Stimulated activated CD8-positive, alpha-beta memory T cell treated with anti-CD3 and anti-CD28 coated beads, Interleukin-2, amount 100 ng/mL, for 1 hour (primary cell): ENCODE measurements at places on chromosomes 3 and 15.

DNA sequence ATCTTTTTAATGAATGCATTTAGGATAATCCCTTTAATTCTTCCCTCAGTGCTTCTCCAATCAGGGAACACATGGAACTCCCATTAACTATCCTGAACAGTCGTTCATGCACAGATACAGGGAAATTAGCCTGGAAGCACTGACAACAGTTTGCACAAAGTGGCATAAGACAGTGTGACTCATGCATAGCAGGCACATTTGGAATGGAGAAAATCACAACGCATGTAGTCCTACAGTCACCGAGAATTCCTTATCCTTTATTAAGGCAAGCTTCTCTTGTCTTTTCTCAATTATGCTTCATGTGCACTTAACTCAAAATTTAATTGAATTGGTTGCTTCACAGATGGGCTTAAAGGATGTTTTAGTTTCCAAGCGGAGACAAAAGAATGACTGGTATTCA is 155.0 kb upstream of the CRBN start:
- DNase-seq = no peak

DNA sequence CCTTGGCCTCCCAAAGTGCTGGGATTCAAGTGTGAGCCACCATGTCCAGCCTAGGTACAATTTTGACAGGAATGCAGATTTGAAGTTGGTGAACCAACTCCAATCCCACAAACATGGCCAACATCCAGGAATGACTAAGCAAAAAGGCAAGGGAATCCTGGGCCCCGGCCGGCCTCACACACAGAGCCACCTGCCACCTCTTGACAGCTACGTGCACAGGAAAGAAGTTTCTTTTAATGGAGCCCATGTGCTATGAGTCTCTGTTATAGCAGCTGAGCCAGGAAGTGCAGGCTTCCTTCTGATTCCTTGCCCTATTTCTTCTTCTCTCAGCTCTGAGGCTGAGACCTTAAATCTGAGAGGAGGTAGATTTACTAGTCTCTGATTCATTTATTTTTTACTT is 8.8 kb downstream of the TMEM40 start:
- no peak for DNase-seq

GRCh38 chr3:195384952-195385351 is 57.9 kb downstream of the ACAP2 start:
- DNase-seq = no peak

GRCh38 chr15:65796610-65797078 is 4.6 kb upstream of the DENND4A start:
- no peak for DNase-seq

DNA sequence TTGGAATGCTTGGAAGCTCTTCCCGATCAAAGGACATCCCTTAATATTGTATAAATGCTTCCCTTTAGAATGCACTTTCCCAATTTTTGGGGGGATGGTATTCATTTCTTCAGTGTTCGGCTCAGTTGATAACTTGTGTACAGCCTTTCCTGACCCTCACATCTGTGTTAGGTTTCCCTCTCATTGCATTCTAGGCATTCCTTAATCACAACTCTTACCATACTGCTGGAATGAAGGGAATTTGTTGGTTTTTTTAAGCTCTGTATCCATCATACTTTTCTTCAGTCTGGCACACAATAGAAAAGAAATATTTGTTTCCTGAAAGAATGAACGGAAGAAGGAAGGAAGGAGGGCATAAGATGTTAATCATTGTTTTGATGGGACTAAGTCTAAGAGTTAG is 119.5 kb downstream of the CHST2 start:
- DNase-seq = no peak

DNA sequence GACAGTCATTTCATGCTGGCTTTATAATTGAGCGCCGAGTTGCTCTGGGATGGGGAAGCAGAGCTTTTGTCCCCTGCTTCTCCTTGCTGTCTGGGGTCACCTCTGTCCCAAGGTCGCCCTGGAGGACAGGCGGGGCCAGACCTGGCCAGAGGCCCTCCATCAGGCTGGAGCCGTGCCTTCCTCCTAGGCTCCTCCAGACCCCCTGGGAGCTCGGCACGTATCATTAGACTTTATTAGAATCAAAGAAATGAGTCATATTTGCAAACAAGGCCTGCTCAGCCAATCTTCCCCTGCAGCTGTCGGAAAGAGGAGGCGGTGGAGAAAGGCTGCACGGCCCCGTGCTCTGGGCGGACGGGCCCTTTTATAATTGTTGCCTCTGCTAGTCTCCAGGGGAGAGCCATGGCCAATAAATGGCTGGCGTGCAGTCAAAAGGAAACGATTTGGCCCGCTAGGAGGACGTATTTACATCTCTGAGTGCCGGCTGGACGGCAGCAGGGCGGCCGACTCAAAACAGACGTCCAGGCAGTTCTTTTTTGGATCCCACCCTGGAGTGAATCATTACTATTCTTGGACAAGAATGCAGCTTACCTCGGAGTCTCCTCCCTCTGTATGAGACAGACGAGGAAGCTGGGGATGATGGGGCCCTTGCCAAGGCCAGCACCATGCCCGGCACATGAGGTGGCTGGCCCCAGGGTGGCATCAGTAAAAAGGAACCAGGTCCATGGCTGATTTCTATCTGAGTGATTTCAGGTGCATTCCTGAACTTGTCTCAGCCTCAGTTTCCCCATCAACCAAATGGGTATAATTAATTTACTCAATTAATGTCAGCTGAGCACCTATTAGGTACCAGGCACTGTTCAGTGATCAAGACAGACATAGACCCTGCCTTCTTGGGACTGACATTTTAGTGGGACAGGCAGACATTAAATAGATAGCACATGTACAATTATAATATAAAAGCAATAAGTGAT is 50.6 kb downstream of the SLC6A6 start:
- DNase-seq = no peak

GRCh38 chr15:66670175-66670574 is 31.9 kb upstream of the SMAD6 start:
- DNase-seq = no peak

DNA sequence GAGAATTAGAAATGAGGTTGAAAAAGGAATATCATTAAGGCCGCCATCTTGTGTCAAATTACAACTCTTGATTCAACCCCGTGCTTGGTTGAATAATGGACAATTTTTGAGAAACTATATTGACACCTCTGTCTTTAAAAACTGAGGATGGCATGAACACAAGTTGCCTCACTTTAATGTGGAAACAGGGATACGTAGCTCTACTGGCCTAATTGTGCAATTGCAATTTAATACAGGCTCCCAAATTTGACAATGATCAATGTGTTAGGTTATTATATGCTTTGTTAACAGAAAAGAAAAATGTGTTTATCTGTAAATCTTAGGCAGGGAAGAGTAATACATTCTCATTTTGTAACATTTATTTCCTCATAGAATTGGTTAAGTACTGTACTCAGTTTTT is 77.1 kb upstream of the MCTP2 start:
- DNase-seq = no peak

DNA sequence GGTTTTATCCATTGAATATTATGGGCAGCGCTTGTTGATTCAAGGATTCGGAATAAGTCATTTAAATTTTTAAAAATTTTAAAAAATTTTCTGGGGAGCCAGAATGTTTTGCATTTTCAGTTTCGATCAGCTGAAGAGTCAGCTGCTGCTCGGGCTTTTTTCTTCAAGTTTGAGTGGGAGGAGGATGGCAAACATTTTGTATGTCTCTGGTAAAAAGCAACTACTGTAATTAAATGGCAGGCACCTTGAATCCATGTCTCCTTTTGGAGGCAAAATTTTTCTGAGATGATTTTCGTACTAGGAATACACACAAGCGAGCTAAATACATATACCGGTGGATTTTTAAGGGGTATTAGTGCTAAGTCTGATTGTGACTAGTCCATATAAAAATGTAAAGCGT is 612 bp downstream of the C3orf38 start:
- no peak for DNase-seq

DNA sequence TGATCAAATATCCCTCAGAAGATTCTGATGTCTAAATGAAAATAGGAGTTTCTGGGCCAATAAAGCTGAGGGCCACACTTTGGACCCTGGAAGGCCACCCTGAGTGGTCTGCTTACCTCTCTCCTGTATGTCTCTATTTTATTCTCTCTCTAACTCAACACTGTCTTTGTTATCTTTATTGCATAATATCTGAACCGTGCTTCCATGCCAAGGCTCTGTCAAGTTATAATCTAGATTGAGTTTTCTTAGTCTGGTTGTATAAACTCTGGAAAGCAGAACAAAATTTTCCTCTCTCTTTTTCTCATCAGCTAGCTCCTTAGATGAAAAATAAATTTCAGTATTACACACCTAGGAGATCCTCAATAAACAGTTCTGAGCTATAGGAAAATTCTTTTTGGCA is 36.2 kb upstream of the ACTL6A start:
- no peak for DNase-seq

DNA sequence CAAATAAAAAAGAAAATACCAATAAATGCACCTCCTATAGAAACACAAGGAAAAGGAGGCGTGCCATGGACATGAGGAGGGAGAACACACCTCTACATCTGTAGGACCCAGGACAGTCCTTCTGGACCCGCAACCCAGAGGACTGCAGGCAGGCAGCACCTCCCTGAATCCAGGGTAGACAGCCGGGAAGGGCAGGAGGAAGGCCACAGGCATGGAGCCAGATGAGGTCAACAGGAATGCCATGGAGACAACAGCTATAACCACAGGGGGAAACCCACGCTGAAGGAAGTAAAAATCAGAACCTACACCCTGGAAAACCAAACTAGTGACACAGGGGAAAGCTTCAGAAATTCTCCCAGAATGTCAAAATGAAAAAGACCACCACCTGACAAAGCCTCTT is 248.8 kb upstream of the NSMCE3 start:
- no peak for DNase-seq

GRCh38 chr3:169152319-169152718 is 511.2 kb downstream of the MECOM start:
- no peak for DNase-seq

GRCh38 chr3:29153811-29154210 is 127.1 kb upstream of the RBMS3 start:
- DNase-seq = no peak

GRCh38 chr3:72776-73175 is 123.8 kb upstream of the CHL1 start:
- no peak for DNase-seq

DNA sequence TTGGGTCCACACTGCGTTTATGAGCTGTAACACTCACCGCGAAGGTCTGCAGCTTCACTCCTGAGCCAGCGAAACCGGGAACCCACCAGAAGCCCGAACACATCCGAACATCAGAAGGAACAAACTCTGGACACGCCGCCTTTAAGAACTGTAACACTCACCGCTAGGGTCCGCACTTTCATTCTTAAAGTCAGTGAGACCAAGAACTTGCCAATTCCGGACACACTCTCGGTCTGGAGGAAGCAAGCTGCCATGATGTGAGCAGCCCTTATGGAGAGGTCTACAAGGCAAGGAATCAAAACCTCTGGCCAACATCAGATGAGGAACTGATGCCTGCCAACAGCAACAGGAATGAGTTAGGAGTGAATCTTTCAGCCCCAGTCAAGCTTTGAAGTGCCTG is 62.9 kb downstream of the SLC28A2 start:
- no peak for DNase-seq

GRCh38 chr15:74955796-74956647 is 550 bp downstream of the RPP25 start:
- peak; percentile 27 for DNase-seq

DNA sequence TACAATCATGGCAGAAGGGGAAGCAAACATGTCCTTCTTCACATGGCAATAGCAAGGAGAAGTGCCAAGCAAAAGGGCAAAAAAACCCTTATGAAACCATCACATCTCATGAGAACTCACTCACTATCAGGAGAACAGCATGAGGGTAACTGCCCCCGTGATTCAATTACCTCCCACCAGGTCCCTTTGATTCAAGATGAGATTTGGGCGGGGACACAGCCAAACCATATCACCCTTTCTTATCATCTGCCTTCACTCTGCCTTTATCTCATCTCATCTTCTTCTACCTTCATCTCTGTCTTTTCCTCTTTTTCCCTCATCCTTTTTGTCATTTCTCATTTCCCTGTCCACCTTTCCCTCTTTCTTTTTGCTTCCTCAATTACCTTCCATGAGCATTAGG is 149.6 kb downstream of the AGBL1 start:
- no peak for DNase-seq

GRCh38 chr3:184795522-184796190 is 16.3 kb upstream of the VPS8 start:
- no peak for DNase-seq

DNA sequence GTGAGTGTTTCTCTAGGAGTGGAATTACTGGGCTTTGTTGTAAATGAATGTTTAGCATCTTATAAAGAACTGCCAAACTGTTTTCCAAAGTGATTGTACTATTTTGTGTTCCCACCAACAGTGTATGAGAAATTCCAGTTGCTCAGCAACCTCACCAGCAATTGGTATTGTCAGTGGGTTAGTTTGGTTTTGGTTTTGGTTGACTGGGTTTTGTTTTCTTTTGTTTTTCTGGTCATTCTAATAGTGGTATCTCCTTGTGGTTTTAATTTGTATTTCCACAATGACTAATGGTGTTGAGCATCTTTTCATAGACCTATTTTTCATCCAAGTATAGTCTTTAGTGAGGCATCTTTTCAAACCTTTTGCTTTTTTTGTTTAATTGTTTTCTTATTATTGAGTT is 27.1 kb downstream of the FILIP1L start:
- DNase-seq = no peak

GRCh38 chr3:194262176-194262924 is 88.8 kb downstream of the CPN2 start:
- no peak for DNase-seq

GRCh38 chr3:170740726-170741591 is 129.0 kb downstream of the RPL22L1 start:
- DNase-seq = no peak

DNA sequence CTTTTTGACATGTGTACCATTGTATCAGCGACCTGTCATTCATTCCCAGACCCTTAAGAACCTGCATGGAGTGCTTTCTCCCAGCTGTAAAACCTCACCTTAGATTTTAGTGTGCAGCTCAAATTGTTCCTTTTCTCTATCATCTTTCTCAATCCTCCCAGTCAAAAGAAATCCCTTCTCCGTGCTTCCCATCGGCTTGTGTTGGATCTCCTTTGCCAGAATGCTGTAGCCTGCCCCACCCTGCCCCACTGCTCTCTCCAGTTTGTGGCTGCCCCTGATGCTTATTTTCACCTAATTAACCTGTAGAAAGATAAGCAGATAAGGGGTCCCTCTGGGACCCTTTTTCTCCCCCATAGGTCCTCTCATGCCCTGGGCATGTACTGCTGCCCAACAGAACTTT is 51.1 kb downstream of the ANXA2 start:
- no peak for DNase-seq

- no peak for DNase-seq
Observed at GRCh38 chr15:60941448-60941847, 287.7 kb downstream of the RORA start.

DNA sequence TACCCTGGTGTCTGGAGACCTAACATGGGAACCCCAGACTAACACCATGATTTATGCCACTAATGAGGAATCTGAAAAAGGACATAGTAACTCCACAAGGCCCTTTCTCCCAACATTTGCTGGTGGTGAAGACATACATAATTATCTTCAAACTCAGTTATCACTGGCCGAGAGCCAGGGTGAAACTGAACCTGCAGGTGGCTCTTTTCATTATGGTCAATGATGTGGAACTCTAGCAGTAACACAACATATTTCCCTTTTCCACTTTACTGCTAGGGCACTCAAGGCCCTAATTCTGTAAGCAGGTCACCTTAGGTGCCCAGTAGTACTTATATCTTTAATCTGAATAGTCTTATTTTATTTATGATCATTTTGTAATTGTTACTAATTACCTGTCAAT is 326.4 kb upstream of the SATB1 start:
- DNase-seq = no peak
